ENCODE measurements at places on chromosomes 1 and 21.

DNA sequence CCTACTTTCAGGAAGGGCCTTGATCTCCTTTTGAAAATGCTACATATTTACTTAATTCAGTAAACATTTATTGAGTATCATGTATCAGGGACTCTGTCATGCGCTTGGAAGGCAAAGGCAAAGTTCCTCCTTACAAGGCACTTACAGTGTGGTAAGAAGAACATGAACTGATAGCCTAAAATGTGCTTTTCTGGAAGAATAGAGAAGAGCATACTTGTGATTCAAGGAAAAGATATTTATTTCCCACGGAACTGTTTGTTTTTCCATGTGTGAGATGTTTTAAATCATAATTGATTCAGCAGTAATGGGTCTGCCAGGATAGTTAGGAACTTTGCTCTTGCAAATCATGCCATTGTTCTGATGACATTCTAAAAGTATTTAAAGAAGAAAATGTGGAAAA lies 110.1 kb upstream of the ZNHIT6 start:
- no peak for DNase-seq

DNA sequence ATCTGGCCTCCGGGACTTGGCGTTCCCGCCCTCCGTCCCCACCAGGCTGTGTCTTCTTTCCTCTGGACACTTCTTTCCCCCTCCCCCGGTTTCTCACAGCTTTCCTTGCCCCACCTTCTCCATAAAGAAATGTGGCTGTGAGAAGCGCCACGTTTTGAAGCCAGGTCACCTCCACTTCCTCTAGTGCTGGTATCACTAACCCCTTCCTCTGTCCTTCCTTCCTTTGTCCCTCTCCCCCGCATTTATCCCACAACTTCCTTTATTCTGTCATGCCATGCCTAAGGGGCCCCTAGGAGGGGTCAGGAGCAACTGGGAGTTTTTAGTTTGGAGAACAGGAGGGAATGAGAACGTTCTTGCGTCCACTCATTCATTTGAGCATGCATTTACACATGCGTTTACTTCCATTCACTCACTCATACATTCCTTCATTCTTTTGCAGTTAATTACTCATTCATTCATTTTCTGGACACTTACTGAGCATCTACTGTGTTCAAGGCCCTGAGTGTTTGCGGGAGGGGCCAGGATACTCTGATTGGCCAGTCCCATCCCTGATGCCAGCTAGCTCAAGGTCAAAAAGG lies 5.0 kb upstream of the ACOT11 start:
- DNase-seq, result no peak

- no peak for DNase-seq
Measured at GRCh38 chr1:240134596-240134995, 42.9 kb downstream of the FMN2 start.

- no peak for DNase-seq
Measured at GRCh38 chr1:230754796-230755195, 7.6 kb downstream of the CAPN9 start.

DNA sequence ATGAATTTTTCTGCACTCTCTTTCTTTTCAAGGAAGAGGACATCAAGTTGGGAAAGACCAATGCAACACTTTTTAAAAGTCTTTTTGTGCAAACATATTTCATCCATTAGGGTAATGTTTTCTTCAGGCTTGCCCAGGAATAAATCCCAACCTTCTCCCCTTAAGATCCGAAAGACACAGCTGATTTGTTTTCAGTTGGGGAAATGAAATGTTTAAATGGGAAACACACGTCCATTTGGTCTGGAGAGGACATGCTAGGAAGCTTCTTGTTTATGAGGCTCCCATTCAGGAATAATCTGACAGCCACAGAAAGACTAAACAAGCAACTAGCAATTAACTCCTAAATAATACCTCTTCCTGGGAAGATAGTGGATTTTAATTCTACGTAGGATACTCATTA lies 91.9 kb downstream of the PRRX1 start:
- no peak for DNase-seq

DNA sequence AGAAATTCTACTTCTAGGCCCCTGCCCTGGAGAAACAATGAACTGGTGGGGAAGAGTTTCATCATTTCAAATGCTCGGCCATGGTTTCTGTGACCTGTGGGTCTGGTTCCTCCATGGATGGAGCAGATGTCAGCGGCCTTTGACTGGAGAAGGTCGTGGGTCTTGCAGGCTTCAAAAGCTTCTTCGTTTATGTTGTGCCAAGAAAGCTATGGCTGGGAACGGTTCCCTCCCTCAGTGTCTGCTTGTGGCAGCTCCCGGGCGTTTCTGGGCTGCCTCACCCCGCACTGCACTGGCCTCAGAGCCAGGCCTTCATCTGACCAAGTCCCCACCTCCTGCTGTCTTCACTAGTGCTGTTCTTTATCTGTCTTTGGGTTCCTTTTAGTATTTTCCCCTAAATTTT lies 46.4 kb upstream of the POFUT2 start:
- no peak for DNase-seq

DNA sequence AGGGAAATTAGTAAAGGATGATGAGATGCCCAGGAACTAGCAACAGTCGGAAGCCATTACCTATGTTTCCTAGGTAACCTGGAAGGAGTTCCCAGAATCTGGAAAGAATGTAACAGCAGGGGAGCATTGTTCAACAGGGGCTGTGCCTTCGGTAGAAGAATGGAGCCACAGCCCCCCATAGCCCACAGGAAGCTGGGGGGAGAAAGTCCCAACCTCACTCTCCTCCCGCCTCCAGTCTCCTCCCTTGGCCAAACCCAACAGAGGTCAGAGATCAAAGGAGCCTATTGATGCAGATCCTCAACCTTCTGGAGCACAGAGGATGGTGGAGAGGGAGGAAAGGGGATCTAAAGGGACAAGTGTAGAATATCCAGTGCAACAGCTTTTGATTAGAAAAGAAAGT lies 131.5 kb upstream of the SLC44A3 start:
- DNase-seq, result no peak

GRCh38 chr1:2267051-2267830 lies 39.1 kb downstream of the SKI start:
- no peak for DNase-seq

GRCh38 chr1:206651958-206652890 lies 16.9 kb downstream of the DYRK3 start:
- no peak for DNase-seq

DNA sequence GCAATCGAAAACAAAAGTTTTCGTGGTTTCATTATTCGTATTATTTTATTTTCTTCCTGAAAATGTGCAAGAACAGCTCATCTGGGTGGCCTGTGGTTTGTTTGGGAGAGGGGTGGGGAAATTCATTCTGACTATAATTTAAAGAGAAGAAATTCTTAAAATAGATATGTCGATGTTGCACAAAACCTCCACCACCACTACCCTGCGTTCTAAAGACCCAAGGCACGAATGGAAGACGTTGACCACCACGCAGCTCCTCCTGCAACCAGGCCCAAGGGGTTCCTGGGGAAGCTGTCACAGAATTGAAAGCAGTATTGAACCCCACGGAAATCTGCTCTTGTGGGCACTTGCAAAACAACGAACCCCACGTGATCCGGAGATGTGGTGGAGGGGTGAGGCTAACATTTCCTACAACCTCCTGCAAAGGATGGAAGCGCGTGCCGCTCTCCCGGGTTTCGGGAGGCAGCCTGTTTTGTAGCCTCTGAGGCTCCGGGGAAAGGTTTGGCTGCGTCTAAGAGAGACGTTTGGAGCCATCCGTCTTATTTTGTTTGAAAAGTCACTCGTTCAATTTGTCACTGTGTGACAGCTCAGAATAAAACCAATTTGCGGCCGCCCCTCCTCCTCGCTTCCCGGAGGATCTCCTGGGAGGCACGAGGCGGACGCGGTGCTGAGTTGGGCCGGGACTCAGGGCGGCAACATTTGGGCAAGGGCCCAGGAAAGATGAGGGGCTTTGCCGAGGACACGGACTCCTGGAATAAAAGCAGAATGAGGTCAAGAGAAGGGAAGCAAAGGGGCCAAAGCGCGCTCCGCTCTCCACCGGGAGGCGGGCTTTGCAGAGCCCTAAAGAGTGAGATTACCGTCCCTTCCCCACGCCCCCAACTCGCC lies 810 bp upstream of the HLX start:
- DNase-seq, result no peak

- peak; percentile 74 for DNase-seq
Measured at GRCh38 chr1:224767676-224768075, 151.6 kb downstream of the CNIH3 start.
